Activated CD8-positive, alpha-beta memory T cell treated with anti-CD3 and anti-CD28 coated beads for 1 hour (primary cell): ENCODE measurements at places on chromosomes 6 and 20.

DNA sequence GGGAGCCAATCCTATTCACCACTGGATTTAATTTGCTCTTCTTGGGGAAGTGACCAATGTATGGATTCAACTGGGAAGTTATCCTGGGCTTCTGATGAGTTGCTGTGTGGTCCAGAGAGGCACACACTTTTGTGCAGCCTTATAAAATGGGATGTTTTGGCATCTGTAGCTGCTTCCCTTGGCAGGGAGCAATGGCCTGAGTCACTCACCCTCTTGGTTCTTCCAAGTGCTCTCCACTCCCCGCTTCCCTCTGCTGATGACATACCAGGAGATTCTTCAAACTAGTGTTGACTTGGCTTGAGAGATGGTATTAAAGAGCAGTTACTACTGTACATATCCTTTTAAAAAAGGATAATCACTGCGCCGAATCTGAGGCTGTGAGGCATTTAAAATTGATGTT, 105.8 kb downstream of the JARID2 start:
- no peak for DNase-seq

- no peak for DNase-seq
Measured at GRCh38 chr20:25223765-25224720, 23.8 kb upstream of the PYGB start.

DNA sequence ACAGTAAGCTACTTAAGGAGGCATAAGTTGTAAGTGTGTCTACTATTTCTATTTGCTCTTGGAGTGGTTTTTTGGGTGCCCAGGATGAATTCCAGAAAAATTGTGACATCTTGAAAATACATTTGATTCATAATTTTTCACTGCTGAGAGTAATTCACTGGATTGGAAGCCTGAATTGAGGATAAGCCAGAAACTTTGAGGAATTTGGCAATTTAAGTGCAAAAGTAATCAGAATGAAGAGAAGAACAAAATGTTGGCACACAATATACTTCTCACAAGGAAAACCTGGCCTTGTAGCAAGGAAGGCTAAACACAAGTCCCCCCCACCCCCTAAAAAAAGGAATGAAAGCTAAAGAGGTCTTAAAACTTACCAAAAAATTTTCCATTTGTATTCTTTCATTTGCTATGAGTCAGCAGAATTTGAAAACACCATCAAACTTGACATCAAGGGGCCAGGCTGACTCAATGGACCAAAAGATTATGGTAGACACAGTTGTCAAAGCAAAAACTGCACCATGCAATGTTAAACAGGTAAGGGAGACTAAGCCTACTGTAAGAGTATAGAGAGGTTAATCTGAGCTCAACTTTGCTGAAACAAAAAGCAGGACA, 840.0 kb downstream of the FRK start:
- DNase-seq: no peak

GRCh38 chr6:111015389-111016124, 33.7 kb downstream of the RPF2 start:
- no peak for DNase-seq

DNA sequence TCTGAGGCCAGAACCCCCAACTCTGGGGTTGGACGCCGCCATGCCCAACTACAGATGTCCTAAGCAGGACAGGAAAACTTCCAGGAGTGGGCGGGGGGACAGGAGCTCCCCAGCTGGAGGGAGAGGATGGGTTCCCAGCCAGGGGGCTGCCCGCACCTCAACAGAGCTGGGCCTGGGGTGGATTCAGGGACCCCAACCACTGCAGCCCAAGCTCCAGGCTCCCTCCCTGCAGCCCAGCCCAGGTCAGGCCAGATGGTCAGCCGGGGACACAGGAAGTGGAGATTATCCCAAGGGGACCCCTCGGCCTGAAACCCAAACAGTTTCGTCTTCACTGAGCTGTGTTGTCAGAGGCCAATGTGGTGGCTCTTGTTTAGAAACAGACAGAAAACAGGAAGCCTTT, 9.4 kb downstream of the LAMA5 start:
- DNase-seq: no peak

- no peak for DNase-seq
Measured at GRCh38 chr6:34301408-34301807, 52.6 kb upstream of the SMIM29 start.

- DNase-seq: no peak
Measured at GRCh38 chr6:166400181-166400580, 17.4 kb upstream of the MPC1 start.

- no peak for DNase-seq
Measured at GRCh38 chr6:130742131-130742681, 85.0 kb upstream of the SMLR1 start.

DNA sequence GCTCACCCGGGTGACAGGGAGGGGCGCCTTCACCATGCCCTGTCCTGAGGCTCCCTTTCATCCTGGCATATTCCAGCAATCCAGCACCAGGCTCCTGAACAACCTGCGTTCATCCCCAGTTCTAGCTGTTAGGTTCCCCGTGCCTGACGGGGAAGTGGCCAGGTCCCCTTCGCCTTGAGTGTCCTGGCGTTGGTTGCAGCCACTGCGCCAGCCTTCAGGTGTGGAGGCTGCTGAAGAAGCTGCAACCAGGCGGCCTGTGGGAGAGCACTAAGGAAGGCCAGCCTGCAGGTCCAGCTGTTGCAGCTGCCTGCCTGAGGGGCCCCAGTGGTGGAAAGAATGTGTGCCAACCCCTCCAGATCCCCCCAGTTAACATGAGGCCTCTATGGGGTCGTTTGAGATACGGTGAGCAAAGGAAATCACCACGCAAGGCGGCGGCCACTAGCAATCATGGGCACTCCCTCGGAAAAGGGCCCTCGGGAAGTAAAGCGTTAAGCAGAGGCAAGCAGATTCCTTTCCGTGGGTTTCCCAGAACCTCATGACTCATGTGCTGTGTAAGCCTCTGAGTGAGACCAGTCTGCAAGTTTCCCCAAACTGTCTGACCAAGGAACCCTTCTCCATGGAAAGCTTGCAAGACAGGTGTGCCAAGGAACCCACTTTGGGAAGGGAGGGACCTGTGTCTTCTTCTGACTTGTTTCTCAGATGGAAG, 320.8 kb downstream of the TAF4 start:
- no peak for DNase-seq

DNA sequence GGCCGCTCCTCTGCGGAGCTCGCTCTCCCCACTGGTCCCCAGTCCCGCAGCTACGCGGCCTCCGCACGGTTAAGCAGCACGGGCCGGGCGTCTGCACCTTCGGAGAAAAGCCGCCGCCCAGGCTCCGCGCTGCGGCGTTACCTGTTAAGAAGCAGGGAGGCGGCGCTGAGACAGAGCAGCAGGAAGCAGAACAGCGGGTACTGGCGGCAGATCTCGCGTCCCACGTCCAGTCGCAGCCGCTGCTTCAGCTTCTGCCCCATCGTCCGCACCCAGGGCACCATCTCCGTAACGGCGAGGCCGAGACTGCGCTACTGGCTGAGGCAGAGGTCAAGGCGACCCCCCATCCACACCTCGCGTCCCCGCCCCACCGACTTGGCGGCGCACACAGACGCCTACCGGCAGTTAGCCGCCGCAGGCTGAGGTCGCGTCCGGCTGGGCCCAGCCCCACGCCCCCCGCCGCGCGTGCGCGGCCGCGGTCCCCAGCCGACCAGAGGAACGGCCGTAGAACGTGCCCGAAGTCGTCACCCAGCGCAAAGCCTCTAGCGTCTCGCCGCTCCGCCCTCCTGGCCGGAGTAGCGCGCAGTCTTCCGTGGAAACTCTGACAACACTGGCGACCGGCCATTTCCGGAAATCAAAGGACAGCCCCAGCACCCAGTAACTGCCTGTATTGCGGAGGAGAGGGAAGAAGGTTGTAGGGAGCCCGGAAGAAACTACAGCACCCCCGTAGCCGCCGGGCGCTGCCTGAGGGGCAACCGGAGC, at the start of gene SNX14:
TSS of gene SNX14 (minus strand) at position 421 of the 759 bp plus-strand sequence. CDS start at position 281, 140 bp downstream.
- DNase-seq: peak; percentile 55

DNA sequence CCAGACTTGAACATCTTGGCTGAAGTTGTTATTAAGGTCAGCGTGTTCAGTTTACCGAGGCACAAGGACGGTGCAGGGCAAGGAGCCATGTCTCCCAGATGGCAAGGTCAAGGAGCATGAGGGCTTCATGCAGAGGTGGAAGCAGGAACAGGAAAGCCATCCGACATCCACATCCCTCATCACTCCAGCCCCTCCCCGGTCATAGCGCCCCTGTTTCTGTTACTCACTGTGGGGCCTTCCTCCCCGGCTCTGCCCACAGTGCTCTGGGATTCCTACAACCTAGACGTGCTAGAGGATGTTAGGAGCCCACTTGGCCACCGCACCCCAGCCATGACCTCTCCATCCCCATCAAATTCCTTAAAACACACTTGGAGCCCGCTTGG, 146.7 kb downstream of the TTLL2 start:
- DNase-seq: no peak

DNA sequence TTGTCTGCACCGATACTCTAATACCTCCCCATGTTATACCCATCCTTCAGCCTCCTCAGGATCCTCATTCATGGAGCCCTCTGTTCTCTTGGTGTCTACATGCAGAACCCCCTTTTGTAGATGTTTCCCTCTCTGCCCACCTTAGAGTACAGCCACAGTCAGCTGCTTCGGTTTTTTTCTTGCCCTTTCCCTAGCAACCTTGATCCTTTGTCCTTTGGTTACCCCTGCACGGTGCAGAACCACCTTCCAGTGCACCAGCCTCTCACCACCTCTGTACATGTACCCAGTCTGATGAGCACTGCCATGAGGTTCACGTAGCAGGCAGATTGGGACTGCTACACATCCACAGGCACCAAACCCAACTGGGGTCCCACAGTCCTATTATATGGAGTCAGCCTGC, 7.3 kb downstream of the VPS16 start:
- no peak for DNase-seq

- no peak for DNase-seq
Measured at GRCh38 chr6:163228041-163228440, 186.5 kb upstream of the QKI start.

GRCh38 chr20:47334022-47334551, 22.4 kb downstream of the ZMYND8 start:
- DNase-seq: no peak

GRCh38 chr20:14764511-14765369, 427.3 kb upstream of the FLRT3 start:
- no peak for DNase-seq

- DNase-seq: no peak
Measured at GRCh38 chr6:17015144-17015543, 86.7 kb upstream of the STMND1 start.

DNA sequence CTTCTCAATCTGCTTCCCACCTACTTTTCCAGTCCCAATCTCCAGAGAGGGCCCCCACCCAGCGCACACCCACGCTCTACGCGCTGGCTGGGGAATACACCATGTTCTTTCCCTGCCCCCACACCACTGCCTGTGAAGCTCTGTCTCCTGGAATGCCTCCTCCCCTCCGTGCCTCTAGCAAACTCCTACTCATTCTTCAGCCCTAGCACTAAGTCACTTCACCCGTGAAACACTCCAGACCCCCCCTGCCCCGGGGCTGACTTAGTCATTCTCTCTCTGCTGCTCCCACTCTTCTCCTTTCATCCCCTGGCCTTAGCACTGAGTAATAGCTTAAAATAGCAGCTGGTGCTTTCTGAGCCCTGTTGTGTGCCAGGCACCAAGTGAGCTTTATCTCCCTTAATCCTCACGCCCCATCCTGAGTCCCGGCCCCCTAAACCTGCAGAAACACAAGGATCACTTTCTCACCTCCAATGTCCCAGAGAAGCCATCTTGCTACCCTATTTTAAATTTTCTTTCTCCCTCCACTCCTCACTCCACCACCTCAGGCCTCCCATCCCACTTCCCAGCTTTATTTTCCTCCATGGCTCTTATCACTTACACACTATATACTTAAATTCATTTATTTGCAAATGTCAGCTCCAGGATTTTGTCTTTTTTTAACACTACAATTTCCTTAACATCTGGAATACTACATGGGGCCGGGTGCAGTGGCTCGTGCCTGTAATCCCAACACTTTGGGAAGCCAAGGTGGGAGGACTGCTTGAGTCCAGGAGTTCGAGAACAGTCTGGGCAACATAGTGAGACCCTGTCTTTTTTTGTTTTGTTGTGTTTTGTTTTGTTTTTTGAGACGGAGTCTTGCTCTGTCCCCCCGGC, 6.3 kb upstream of the PARD6B start:
- DNase-seq: no peak

DNA sequence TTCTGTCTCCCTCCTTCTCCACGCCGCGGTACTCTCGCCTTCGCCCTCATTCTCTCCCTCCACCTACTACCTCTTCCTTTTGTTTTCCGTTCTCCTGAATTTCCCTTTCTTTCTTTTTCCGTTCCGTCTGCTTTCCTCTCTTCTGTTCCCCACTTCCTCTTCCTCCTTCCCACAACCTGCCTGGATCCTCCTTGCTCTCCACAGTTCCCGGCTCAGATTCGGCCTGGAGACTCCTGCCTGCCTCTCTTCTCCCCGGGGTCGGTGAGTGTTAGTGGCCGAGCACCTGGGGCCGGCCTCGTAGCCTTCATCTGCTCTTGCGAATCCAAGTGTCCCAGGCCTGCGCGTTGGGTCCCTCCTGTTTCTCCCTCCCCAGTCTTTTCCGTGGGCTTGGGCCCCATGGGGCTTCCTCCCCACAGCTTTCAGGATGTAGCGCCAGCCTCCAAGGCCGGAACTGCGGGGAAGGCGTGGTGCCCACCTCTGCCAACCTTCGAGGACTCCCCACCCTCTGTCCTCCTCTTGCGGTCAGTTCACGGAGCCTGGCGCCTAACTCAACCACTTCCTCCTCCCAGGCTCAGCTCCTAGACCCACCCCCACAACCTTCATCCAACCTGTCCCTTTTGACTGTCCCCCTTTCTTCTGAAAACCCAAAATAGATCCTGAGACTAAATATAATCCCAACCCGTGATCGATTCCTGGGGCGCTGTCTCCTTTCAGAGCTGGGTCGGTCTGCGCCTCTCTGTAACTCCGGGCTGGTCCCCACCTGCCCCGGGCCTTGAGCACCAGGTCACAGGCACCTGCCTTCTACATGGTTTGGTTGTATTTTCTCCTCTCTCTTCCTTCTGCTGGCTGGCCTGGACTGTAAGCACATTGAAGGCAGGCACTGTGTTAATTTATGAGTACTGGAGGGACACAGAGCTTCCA, 6.8 kb downstream of the NRN1 start:
- DNase-seq: no peak

DNA sequence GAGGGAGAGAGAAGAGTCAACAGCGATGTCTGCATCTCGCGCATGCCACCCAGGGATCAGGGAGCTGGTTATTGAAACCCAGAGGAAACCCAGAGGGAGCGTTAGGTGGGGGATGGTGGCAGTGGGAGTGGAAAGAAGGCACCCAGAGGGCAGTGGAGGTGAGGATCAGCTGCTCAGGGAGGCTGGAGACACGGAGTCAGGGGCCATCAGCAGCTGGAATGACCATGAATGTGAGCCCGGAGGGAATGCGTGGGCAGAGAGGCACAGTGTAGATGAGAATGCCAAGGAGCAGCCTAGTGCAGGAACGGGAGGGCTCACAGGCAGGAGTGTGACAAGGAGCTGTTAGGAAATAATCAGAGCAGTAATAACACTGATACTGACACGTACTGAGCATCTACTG, 36.2 kb downstream of the RSPO4 start:
- DNase-seq: no peak

- no peak for DNase-seq
Measured at GRCh38 chr6:168212362-168212761, 107.2 kb downstream of the DACT2 start.
